ENCODE measurements at places on chromosomes 7 and 10.

GRCh38 chr10:52463826-52464225 is 149.7 kb downstream of the DKK1 start:
- no peak for DNase-seq

DNA sequence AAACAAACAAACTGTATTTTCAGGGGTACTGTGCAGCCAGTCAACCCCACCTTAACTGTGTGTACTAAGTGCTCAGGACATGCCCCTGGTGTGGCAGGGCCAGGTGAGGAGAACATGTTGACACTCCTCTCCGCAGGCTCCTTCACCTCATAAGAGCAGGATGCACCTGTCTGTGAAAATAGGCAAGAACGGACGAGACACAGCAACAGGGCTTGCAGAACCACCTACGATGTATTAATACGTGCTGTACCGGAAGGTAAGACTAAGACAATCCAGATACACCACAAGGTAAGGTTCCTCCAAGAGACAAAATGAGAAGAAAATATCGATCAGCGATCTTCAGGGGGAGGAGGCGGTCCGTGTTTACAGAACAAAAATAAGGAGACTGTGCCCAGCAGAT is 65.8 kb upstream of the CAMK2B start:
- no peak for DNase-seq

DNA sequence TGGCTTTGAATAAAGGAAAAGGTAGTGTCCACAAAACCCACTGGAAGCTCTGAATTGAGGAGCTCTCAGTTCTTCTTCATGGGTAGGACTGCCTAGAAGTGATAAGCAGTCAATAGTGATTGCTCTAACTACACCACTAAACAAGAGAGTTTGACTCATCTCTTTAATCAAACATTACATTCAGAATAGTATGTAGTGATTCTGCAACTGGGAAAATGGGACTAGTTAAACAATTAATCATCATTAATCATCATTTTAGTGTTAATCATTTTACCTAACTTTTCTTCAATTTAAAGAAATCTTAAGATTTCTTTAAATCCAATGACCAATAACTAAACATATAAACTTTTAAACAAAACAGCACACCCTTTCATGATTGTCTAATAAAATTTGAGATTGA is 484.0 kb upstream of the FZD8 start:
- no peak for DNase-seq

GRCh38 chr10:48494611-48495010 is 110.3 kb downstream of the ARHGAP22 start:
- no peak for DNase-seq

GRCh38 chr7:12942609-12943008 is 255.2 kb downstream of the ARL4A start:
- DNase-seq = peak; percentile 39

- DNase-seq = peak; percentile 73
Observed at GRCh38 chr10:103265717-103266329, 11.1 kb upstream of the INA start.

GRCh38 chr10:526651-527312 is 162.7 kb downstream of the DIP2C start:
- peak; percentile 45 for DNase-seq
